ENCODE measurements at places on chromosomes 2 and 18.

- no peak for DNase-seq
Observed at GRCh38 chr2:191280290-191280689, 35.1 kb downstream of the MYO1B start.

DNA sequence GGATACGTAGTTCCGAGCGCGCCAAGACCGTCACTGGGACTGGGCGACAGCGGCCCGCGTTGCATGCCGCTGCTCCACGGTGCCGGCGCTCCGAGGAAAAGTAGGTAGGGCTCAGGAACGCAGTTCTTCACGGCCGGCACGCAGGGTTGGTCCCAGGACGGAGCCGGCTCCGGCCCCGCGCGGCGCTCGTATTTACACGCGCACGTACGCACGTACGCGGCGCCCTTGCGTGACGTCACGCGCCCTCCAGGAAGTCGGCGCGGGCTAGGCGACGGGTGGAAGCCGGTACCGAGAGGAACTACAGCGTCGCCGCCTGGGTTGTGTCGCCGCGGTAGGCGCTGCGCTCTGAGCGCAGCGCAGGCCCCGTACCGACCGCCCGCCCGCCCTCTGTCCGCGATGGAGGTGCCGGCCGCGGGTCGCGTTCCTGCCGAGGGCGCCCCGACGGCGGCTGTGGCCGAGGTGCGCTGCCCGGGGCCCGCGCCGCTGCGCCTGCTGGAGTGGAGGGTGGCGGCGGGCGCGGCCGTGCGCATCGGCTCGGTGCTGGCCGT is at the start of gene CTDP1:
CTDP1 (plus strand) TSS at position 252 of the 548 bp plus-strand sequence; CDS start at position 397, 145 bp downstream.
- peak; percentile 93 for DNase-seq

- DNase-seq: no peak
Observed at GRCh38 chr2:15120631-15121030, 440.5 kb downstream of the NBAS start.

GRCh38 chr2:186484062-186484735 is 1.9 kb upstream of the ZC3H15 start:
- no peak for DNase-seq

DNA sequence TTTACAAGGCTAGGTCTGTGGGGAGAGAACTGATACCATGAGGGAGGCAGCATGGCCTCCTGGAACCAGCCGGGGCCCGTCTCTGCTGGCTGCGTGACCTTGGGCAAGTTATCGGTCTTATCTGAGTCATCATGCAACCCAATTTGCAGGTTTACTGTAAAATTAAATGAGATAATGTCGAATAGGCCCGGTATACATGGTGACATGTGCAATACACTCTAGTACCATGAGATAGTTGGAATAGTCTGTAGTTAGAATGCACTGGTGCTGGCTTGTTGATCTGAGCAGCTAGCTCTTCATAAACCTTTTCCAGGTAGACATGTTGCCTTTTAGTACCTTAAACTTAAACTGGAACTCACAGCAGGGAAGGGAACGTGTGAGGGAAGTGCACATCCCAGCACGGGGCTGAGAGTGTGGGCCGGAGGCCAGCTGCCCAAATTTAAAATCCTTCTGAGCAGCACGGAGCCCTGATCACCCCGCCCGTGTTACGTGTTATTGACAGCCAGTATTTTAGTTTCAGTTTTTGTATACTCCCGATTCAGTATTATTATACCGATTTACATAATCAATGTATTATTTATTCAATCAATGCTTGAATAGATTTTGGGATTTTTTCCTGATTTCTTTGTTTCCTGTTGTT is 72.4 kb upstream of the HS6ST1 start:
- no peak for DNase-seq

Measured in RKO (cell line).